ENCODE measurements at places on chromosomes 12 and 14. TPM values are rescaled to one million over a fixed set of nuclear protein-coding genes. Genes with fewer than 3 reads are reported as not detected.

Gene SIX4
- polyA plus RNA-seq, result not detected

- DNase-seq, result no peak
Measured at GRCh38 chr12:29505122-29505521, 7.6 kb upstream of the OVCH1 start.

- peak; percentile 12 for DNase-seq
Measured at GRCh38 chr14:81519200-81520011, 14.2 kb downstream of the SEL1L start.

GRCh38 chr12:128660532-128661225, 163.1 kb downstream of the SLC15A4 start:
- DNase-seq, result no peak

Gene WNT1
- polyA plus RNA-seq, result 0.23 TPM

Gene RERGL
- polyA plus RNA-seq, result not detected

Gene SETD1B
- 0.97 TPM for polyA plus RNA-seq

Gene PDE3A
- polyA plus RNA-seq, result not detected

Gene PRB2
- not detected for polyA plus RNA-seq

- DNase-seq, result no peak
Measured at GRCh38 chr14:85024931-85025330, 505.0 kb upstream of the FLRT2 start.

Gene ACRBP
- 8.7 TPM for polyA plus RNA-seq

- DNase-seq, result no peak
Measured at GRCh38 chr12:1523558-1524050, 70.8 kb downstream of the FBXL14 start.

Gene COL2A1
- not detected for polyA plus RNA-seq

Gene LTB4R2
- polyA plus RNA-seq, result 0.90 TPM

- DNase-seq, result no peak
Measured at GRCh38 chr14:70943838-70944237, 36.6 kb downstream of the PCNX1 start.

Gene IL31
- polyA plus RNA-seq, result not detected

Gene ARL6IP4
- 198 TPM for polyA plus RNA-seq

Gene LIN7A
- polyA plus RNA-seq, result not detected

Gene SAMD15
- polyA plus RNA-seq, result not detected

DNA sequence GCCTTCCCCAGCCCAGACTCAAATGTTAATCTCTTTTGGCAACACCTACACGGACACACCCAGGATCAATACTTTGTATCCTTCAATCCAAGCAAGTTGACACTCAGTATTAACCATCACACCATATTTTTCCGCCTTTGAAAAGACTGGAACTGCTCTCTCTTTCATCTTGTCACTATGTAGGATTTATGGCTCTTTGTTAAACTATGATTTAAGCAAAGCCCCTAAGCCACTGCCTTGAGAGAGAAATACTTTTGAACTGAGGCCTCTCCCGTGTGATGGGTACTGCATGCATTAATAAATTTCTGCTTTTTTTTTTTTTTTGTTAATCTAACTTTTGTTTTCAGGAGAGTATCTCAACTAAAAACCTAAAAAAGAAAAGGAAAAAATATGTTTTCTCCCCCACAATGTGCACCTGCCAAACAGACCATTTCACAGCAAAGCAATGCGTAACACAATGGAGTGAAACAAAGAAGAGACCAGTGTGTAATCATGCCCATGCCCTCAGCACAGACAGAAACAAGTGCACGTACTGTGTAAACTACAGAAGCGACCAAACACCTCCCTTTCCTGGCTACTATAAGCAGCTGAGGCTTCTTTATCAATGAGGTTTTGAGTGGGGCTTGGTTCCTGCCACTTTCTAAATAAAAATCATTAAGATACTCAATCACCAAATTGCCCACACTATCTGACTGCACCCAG, 28.3 kb upstream of the ETFBKMT start:
- no peak for DNase-seq

GRCh38 chr12:115988212-115988611, 289.3 kb downstream of the MED13L start:
- DNase-seq, result no peak

DNA sequence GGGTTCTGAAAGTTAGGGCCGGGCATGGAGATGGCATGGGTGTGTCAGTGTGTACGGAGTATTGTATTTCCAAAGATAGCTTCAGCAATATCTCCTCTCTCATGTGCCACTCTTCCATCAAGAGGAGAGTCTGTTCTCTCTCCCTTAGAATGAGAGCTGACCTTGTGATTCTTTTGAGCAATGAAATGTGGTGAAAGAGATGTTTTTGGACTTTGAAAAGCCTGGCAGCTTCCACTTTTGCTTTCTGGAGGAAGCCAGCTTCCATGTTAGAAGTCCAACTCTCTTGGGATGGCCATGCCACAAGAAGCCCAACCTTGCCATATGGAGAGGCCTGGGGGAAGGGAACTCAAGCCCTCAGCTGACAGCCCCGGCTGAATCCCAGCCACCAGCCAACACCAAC, 72.4 kb upstream of the GZMB start:
- no peak for DNase-seq

DNA sequence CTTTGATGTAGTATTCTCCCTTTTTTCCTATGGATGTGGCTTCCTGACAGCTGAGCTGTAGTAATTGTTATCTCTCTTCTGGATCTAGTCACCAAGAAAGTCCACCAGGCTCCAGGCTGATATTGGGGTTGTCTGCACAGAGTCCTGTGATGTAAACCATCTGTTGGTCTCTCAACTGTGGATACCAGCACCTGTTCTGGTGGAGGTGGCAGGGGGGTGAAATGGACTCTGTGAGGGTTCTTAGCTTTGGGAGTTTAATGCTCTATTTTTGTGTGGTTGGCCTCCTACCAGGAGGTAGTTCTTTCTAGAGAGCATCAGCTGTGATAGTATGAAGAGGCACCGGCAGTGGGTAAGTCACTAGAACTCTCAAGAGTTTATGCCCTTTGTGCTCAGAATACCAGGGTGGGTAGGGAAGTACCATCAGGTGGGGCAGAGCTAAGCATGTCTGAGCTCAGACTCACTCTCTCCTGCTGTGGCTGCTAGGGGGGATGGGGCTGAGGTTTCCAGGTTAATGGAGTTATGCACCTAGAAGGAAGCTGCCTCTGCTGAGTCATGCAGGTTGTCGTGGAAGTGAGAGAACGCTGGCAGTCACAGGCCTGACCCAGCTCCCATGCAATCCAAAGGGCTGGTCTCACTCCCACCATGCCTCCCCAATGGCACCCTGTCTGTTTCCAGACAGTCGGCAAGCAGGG, 3.0 kb upstream of the TAS2R14 start:
- no peak for DNase-seq

- DNase-seq, result no peak
Measured at GRCh38 chr12:103879878-103880277, 38.8 kb upstream of the NT5DC3 start.

DNA sequence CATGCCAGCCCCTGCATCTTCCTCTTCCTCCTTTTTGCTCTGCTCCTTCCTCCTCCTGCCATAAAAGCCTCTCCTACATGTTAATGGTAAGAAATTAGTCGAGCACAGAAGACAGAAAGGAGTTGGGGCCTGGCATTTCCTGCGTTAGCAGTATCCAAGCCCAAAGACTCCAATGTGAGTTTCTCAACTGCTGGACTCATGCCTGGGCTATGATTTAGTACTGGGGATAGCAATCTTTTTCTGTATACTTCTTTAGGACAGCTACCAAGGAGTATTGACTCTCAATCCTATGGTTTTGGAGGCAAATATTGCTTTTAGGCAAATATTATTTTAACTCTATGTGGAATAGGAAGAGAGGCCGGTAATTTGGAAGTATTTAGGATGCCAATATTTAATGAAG, 18.0 kb upstream of the SLC38A4 start:
- no peak for DNase-seq

DNA sequence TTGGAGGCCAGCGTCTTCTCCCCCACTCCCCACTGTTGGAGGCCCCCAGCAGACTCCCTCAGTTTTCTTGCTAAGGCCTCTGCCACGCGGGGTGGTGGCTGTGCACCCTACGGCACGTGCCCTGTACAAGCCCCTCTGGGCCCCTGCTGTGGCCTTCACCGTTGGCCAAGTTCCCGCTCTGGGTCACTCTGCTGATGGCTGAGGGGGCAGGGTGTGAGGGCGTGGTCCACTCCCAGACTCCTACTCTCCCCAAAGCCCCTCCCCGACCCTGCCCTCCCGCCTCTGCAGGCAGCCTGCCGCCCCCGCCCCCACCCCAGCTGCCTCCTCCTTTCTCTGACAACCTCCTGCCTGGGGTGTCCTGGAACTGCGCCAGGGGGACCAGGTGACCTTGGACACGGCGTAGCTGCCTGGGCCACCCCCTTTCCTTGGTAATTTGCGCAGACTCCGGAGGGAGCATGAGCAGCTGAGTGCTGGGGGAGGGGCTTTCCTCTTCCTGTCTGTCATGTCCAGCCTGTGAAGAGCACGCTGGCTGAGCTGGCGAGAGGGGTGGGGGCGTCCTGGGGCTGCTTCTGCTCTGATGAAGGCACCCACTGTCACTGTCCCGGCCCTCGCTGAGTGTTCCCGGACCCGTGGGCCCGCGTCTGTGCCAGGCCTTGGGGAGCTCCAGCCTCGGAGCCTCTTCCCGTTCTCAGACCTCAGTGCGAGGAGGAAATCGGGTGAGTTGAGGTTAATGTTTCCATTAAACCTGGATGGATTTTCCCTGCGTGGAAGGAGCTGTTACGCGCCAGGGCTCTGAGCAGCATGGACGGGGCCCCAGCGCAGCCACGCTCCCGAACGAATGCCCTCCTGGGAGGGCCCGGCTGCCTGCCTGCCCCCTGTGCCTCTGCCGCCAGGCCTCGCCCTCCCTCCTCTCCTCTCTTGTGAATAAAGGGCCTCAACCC, 85.0 kb downstream of the KIF26A start:
- DNase-seq, result no peak

DNA sequence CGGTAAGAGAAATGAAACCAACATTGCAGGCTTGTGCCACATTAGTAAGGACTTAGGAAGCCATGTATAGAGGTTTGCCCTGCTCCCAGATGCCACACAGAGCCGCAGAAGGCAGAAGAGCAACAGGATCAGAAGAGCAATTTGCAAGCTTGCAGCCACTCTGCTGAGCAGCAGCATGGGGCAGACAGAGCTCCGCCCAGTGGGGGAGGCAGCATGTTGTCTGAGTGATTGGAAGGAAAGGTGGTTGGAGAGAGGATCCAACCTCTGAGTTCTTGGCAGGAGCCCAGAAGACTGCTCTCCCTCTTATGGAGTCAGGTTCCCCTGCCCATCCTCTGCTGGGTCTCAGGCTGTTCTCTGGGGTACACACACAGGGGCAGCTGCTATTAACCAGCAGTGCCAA, 2.3 kb upstream of the KRT6A start:
- DNase-seq, result no peak

Gene CHD8
- polyA plus RNA-seq, result 32.6 TPM

GRCh38 chr14:100988011-100988410, 84.5 kb upstream of the RTL1 start:
- no peak for DNase-seq

Gene UTP20
- 8.4 TPM for polyA plus RNA-seq
